ENCODE measurements at places on chromosomes 2 and 18. TPM values are rescaled to one million over a fixed set of nuclear protein-coding genes. Genes with fewer than 3 reads are reported as not detected.
A peak's percentile ranks its signal among the peaks of the same experiment; 100 is the strongest.

XDH gene
- 1.3 TPM for total RNA-seq

DNA sequence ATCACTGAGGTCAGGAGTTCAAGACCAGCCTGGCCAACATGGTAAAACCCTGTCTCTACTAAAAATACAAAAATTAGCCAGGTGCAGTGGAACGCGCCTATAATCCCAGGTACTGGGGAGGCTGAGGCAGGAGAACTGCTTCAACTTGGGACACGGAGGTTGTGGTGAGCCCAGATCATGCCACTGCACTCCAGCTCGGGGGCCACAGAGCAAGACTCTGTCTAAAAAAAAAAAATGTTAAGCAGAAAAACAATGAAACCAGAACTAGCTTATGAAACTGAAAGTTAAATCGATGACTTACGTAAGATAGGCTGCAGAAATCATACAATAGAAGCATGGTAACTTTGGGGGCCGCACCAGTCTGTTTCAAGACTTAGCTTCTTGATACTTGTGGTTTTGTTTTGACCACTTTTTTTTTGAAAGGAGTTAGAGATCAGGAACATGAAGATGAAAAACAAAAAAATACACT lies 6.2 kb upstream of the GPR155 start:
- no peak for DNase-seq

GRCh38 chr2:197255543-197255942 lies 55.0 kb downstream of the ANKRD44 start:
- DNase-seq: peak; percentile 63

DNA sequence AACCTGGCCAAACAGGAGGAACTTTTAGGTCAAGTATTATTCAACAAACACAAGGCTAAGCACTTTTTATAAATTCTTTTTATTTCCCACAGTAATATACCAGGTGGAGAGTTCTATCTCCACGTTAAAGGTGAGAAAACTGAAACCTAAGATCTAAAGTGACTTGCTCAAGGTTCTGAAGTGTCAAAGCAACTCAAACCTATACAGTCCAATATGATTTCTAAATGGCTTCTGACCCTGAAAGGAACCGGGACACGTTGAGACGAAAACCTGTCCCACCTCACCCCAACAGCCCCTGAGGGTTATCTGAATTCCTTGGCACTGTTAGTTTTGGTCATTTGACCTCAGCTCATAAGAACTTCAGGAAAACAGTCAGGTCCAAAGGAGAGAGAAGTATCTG lies 814.5 kb upstream of the LRATD1 start:
- DNase-seq: no peak

CCBE1 gene
- 0.81 TPM for total RNA-seq

RBM44 gene
- total RNA-seq: 1.3 TPM

- no peak for DNase-seq
These were observed 144.1 kb downstream of the INSIG2 start for GRCh38 chr2:118232391-118232790.

DNA sequence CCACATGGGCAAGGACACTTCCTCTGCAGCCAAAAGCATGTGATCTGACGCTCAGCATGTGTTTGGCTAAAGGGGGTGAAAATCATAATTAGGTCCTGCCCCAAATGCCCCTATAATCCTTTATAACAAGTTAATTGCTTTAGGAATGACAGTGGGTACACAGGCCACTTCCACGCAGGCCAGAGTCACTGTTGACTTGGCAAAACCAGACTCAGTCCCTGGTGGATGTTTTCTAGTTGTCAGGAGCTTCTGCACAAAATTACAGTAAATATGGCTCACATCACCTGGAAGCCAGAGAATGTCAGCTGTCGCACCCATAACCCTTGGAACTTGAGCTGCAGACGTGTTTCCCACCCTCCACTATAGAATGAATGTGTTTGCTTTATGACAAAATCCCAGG lies 13.3 kb upstream of the PXDN start:
- no peak for DNase-seq

SH3BP4 gene
- total RNA-seq: 59.3 TPM

GRCh38 chr2:112121682-112122254 lies 16.4 kb upstream of the FBLN7 start:
- DNase-seq: no peak

POMC gene
- total RNA-seq: 0.29 TPM

PPIG gene
- 33.7 TPM for total RNA-seq

DNA sequence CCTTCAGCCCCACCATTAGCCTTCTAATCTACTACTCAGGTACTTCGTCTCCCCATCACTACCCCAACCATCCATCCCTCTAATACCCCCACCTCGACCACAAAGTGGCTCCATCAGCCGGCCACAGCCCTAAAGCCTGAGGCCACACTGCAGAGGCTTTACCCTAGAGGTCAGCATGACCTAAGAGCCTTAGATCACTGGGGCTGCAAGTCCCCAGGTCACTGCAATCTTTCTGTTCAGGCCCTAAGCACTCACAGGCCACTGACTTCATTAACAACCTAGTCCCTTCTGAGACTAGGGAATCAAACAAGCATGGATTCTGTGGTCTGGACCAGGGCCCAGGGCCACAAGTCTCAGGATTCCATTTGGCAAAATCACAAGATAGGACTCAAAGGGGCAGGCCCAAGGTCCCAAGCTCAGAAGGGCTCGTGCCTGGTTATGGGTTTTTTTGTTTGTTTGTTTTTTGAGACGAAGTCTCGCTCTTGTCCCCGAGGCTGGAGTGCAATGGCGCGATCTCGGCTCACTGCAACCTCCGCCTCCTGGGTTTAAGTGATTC lies 37.0 kb upstream of the PKDCC start:
- no peak for DNase-seq

DNA sequence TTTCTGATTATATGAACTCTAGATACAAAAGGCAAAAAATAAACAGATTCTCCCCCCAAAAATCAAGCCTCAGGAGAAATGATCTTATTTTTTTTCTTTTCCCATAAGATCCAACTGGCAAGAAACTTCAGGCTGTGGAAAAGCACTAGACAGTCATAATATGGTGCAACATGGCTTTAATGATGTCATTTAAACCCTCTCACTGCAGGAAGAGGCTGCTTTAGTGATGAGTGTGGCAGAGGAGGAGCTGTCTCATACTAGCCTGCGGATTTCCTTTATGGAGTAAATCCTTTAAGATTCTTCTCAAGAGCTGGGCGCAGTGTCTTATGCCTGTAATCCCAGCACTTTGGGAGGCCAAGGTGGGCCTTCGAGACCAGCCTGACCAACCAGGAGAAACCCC lies 83.3 kb upstream of the CD28 start:
- DNase-seq: no peak

MYL1 gene
- not detected for total RNA-seq

DNA sequence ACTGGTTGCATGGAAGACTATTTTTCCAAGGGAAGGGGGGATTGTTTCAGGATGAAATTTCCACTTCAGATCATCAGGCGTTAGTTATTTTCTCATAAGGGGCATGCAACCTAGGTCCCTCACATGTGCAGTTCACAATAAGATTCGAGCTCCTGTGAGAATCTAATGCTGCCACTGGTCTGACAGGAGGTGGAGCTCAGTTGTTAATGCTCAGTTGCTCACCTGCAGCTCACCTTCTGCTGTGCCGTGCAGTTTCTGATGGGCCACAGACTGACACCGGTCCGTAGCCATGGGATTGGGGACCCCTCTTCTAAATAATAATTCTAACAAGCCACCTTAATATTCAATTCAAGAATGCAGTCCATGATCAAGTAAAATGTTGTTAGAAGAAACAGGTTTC lies 34.9 kb downstream of the PLCL1 start:
- no peak for DNase-seq

PMAIP1 gene
- total RNA-seq: 12.6 TPM

PTPRN gene
- total RNA-seq: 104 TPM

DNA sequence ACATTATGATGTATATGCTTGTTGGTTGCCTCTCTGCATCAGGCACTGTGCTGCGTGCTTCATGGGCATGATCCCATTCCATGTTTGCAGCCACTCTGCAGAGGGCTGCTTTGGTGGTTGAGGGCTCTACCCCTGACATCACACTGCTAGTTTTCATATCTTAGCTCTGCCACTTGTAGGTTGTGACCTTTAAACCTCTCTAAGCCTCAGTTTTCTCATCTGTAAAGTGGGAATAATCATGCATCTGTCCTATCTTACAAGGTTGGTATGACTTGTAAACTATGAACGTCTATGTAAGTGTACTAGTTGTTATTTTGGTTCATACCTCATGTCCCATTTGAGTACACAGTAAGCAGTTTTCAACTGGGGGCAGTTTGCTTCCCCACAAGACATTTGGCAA lies 260.4 kb downstream of the PHLPP1 start:
- no peak for DNase-seq

CFAP53 gene
- total RNA-seq: 0.22 TPM

SCG2 gene
- 38.7 TPM for total RNA-seq

GRCh38 chr2:233974530-233975071 lies 57.4 kb downstream of the TRPM8 start:
- DNase-seq: no peak

COX5B gene
- total RNA-seq: 207 TPM

TMEM169 gene
- 166 TPM for total RNA-seq

- no peak for DNase-seq
These were observed 116.3 kb upstream of the CDCA7 start for GRCh38 chr2:173238385-173238784.

GRCh38 chr2:23460993-23461392 lies 76.0 kb downstream of the KLHL29 start:
- no peak for DNase-seq

DNA sequence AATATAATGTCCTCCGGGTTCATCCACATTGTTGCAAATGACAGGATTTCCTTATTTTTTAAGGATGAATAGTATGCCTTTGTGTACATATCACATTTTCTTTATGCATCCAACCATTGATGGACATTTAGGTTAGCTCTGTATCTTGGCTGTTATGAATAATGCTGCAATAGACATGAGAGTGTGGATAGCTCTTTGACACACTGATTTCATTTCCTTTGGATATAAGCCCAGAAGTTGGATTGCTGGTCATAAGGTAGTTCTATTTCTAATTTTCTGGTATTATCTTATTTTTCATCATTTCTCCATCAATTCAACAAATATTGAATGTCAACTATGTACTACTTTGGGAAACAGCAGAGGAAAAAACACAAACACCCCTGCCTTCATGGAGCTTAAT lies 423.3 kb downstream of the MTX2 start:
- no peak for DNase-seq

GRCh38 chr2:172480301-172481218 lies 53.2 kb downstream of the ITGA6 start:
- DNase-seq: peak; percentile 27

- DNase-seq: no peak
These were observed 39.0 kb downstream of the KANSL1L start for GRCh38 chr2:210132239-210132638.

FBXO41 gene
- total RNA-seq: 14.0 TPM

GRCh38 chr2:72859831-72860262 lies 27.4 kb upstream of the SPR start:
- peak; percentile 54 for DNase-seq

GRCh38 chr2:175310813-175311504 lies 129.4 kb upstream of the ATP5MC3 start:
- DNase-seq: no peak

SRD5A2 gene
- total RNA-seq: not detected

GRCh38 chr2:232013701-232014353 lies 52.3 kb downstream of the DIS3L2 start:
- no peak for DNase-seq

ASIC4 gene
- total RNA-seq: 5.4 TPM

- DNase-seq: no peak
These were observed 33.4 kb upstream of the PNO1 start for GRCh38 chr2:68124321-68124720.

DNA sequence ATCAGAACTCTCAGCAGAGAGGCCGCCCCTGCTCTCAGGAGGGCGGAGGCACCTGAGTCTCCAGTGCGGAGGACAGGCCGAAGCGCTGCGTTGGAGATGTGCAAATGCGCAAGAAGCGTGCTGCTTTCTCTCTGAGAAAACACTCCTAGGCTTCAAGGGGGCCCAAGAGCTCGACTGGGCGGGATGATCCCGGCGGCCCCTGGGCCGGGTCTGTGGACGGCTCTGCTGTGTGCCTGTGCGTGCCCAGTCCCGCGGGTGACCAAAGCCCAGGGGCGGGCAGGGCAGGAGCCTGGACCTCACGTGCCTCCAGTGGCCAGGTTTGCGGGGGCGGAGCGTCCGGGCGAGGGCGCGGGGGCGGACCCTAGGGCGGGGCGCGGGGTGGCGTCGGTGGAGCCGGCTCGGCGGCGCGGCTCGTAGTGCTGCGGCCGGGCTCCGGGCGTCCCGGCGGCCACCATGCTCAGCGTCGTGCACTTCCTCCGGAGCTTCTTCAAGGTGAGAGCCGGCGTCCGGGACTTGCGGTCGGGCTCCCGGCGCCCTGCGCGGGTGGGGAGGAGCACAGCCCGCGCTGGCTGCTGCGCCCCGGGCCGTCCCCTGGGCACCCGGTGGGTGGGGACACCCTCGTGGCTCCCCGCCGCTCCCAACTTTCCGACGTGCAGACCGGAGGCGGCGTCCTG lies at the start of gene ARHGEF4:
ARHGEF4 (plus strand) TSS at position 414 of the 674 bp plus-strand sequence; CDS start at position 454, 40 bp downstream.
- DNase-seq: peak; percentile 66

Data from glutamatergic neuron (in vitro differentiated cells).